ENCODE measurements at places on chromosomes 12 and 14. TPM values are rescaled to one million over a fixed set of nuclear protein-coding genes. Genes with fewer than 3 reads are reported as not detected.

The ARL1 gene
- total RNA-seq: 100 TPM

The RACGAP1 gene
- total RNA-seq: 7.7 TPM

The ART4 gene
- total RNA-seq: 3.0 TPM

The HOXC11 gene
- 1.4 TPM for total RNA-seq

The LRRC43 gene
- total RNA-seq: 4.8 TPM

The TSPAN8 gene
- 77.3 TPM for total RNA-seq

The FAM181A gene
- total RNA-seq: not detected

The ABCD2 gene
- total RNA-seq: 1.4 TPM

The C14orf119 gene
- total RNA-seq: 42.8 TPM

The CAPZA3 gene
- total RNA-seq: not detected

The MRPL51 gene
- 132 TPM for total RNA-seq

The ADAMTS20 gene
- total RNA-seq: not detected

The CCDC38 gene
- total RNA-seq: 0.31 TPM

Measured in kidney (tissue), 22 donors.